AG09319 (cell line): ENCODE measurements at places on chromosomes 1 and 21.

DNA sequence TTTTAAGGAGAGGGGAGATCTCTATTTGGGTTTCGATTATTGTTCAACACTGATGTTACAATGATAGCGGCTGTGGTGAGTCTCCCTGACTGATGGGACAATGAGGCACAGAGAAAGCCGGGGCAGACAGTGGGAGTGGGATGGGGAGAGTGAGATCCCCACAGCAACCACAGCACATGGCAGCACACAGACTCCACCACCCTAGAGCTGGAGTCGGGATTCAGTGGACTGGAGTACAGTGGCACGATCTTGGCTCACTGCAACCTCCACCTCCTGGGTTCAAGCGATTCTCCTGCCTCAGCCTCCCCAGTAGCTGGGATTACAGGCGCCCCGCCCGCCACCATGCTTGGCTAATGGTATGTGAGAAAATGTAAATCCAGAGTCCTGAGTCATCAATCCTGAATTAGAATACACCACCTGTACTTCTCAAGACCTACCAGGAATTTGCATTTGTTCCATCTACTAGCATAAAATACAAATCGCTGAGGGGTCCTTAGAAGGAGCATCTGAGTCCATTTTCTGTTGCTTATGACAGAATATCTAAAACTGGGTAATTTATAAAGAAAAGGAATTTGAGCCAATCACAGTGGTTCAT is 125.8 kb downstream of the TOMM20 start:
- DNase-seq = no peak

DNA sequence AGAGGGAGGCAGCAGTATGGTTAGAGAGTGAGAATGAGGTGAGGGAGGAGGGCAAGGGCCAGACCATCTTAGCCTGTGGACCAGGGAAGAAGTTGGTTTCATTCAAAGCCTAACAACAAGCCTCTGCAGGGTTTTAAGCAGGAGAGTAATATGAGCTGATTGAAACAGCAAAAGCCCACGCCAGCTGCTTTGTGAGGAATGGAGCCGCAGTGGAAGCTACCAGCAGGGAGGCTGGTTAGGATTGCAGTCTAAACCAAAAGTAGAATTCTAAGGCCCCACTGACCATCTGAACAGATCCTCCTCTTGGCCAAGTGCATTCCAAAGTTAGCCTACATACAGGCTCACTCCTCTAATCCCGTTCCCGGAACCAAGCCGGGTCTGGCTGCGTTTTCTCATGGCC is 44.8 kb downstream of the OLFML3 start:
- no peak for DNase-seq

DNA sequence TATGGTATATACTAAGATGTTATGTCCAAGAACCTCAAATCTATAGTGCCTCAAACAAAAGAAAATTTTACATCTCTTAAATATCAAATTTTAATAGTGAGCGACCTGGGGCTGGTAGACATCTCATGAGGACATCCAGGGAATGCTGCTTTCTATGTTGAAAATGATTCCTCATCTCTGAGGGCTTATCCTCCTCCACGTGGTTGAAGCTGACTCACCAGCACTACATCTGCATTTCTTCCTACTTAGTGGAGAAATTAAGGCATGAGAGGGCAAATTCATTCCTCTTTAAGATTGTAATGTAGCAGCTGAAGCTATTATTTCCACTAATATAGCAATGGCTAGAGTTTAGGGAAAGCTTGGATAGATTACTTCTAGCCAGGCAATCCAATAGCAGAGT is 529.5 kb downstream of the COL11A1 start:
- no peak for DNase-seq

- DNase-seq = no peak
Observed at GRCh38 chr21:22444990-22445389, 1446.8 kb downstream of the NCAM2 start.

GRCh38 chr1:208475951-208476845 is 232.0 kb upstream of the PLXNA2 start:
- no peak for DNase-seq

GRCh38 chr1:148372731-148373130 is 110.4 kb downstream of the PPIAL4G start:
- no peak for DNase-seq

GRCh38 chr1:119366424-119366823 is 2.2 kb upstream of the HAO2 start:
- DNase-seq = no peak

- DNase-seq = no peak
Observed at GRCh38 chr1:19333587-19334354, 21.6 kb downstream of the SLC66A1 start.

DNA sequence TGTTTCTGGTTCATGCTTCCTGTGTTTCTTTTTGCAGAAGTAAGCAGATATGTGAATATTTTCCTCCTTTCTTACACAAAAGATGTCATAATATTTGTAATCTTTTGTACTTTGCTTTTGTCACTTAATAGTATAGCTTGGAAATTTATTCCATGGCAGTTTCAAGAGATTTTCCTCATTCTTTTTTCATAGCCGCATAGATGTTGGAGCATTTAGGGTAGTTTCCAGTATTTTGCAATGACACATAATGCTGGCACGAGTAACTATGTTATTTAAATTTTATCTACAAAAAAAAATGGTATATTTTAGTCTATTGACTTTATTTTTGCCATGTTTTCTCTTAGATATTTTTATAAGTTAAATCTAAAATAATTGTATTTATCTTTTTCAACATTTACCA is 40.7 kb downstream of the AGO3 start:
- DNase-seq = no peak

GRCh38 chr1:228867108-228867950 is 132.1 kb downstream of the RHOU start:
- DNase-seq = no peak

- no peak for DNase-seq
Observed at GRCh38 chr1:181061891-181062835, 26.3 kb upstream of the IER5 start.

DNA sequence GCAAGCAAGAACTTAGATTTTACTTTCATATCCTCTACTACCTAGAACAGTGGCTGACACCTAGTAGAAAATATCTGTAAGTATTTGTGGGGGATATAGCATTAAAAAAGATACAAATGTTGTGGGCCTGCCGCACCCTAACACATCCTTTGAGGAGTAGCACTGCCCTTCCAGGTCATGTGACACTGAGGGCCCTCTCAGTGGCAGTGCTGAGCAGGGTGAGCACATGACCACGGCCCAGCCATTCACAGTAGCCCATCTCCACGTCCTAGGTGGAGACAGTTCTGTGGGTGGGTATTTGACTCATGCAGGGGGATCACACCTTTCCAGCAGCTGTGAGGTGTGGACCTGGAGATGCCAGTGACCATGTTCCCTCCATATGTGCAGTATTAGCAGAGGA is 108.9 kb downstream of the OMA1 start:
- no peak for DNase-seq

GRCh38 chr1:85022700-85023099 is 25.6 kb downstream of the MCOLN3 start:
- no peak for DNase-seq

DNA sequence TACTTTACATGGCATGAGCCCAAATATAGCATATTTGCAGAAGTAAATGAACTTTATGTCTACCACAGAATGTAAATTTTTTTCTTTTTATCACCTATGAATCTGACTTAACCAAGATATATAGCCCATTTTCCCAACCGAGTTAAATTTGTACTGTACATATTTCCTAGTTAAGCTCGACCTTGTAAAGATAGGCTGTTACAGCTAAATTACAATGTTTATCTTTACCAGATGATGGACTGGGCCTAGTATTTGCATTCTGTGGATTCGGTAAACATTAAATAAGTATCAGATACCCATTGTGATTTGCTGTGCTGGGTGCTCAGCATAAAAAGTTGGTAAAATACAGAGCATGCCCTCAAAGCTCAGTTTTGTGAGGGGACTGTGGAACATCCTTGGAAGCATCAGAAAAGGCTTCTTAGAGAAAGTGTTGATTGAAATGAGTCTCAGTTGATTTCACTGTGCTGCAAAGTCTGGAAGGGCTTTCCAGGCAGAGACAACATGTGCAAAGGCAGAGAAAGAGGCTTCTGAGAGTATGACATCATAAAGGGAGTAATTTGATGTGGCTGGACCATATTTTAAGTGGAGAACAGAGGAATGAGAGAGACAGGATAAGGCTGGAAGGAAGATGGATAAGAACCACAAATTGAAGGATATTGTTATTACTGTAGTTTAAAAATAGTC is 27.4 kb downstream of the MORC3 start:
- no peak for DNase-seq

GRCh38 chr1:154006136-154006535 is 15.6 kb downstream of the RPS27 start:
- DNase-seq = no peak
